ENCODE measurements at places on chromosomes 3 and 15.

- DNase-seq = no peak
Observed at GRCh38 chr15:44718180-44718926, 7.0 kb downstream of the B2M start.

- no peak for DNase-seq
Observed at GRCh38 chr3:178406206-178406605, 130.0 kb upstream of the KCNMB2 start.

GRCh38 chr15:82805994-82806406 lies at the start of gene FSD2:
Gene FSD2, minus strand, starts transcription at chr15:82806069. Its CDS starts 18,679 bp downstream, at chr15:82787390.
- DNase-seq = peak; percentile 26

DNA sequence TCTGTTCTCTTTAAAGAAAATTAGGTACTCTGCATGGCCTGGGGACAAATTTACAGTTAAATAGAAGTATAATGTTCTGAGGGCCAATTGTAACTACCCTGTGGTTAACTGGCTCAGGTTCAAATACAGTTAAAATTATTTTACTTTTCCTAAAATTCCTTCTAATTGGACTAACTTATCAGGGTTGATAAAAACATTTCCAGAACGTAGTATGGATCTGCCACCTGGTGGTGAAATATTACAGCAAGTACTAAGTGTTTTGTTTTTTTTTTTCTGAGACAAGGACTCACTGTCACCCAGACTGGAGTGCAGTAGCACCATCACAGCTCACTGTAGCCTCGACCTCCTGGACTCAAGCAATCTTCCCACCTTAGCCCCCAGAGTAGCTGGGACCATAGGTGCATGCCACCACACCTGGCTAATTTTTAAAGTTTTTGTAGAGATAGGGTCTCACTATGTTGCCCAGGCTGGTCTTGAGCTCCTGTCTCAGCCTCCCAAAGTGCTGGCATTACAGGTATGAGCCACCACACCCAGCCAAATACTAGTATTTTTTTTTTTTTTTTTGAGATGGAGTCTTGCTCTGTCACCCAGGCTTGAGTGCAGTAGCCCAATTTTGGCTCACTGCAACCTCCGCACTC lies 29.2 kb downstream of the NEO1 start:
- peak; percentile 69 for DNase-seq

GRCh38 chr15:100215031-100215842 lies 126.5 kb downstream of the ADAMTS17 start:
- no peak for DNase-seq

DNA sequence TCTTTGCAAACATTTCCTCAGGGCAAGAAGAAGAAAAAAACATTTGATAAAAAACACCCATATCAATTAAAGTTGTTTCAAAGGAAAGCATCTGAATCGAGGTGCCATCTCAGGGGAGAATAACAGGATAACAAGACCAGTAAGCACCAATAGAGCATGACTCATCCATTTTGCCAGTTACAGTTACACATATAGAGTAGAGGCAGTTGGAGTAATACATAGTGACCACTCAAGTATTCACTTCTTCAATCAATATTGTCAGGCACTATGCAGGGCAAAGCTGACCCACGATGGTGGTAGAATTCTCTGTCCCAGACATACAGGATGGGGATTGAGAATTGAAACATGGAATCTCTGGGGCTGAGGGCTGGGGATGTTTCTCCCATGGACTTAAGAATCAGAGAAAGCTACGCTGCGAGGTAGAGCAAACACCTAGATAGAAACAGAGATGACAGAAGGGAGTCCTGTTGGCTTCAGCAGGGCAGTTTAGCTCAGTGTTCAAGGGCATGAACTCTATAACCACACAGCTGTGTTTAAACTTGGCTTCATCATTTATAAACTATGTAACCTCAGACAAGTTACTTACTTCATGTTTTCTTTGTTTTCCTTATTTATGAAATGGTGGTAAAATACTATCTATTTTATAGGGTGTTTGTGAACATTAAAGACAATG lies 186.4 kb upstream of the NANOGP8 start:
- DNase-seq = no peak

DNA sequence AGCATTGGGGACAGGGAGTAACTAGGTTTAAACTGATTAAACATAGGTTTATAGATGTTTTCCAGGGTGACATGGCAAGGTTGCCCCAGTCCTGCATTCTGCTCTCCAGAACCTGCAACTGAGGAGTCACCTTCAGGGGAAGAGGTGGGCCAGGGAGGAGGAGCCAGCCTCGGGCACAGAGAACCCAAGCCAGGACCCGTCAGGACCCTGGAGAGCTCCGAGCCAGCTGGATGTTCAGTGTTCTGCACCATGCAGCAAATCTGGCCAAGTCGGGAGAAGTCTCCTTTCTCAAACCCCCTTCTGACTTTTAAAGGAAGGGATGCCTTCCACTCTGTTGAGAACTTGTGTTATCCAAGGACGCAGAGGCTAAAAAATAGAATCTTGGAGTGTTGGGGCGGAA lies 62.1 kb upstream of the SLC6A11 start:
- peak; percentile 75 for DNase-seq

DNA sequence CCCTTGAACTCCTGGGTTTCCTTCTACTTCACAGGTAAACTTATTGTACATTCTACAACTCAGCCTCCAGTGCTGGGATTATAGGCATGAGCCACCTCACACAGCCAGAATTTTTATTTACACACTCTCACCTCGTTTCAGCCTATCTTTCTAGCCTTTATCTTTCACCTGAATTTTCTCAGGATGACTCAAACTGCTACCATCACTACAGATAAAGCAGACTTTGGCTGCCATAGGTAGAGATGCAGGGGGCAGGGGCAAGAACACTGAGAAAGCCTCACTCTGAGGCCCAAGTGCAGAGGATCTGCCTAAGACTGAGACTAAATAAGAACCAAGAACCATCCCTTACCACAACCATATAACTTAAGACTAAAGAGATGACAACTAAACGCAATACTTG lies 59.0 kb downstream of the ETFA start:
- DNase-seq = no peak

- no peak for DNase-seq
Observed at GRCh38 chr15:62469478-62469873, 304.4 kb upstream of the C2CD4B start.

DNA sequence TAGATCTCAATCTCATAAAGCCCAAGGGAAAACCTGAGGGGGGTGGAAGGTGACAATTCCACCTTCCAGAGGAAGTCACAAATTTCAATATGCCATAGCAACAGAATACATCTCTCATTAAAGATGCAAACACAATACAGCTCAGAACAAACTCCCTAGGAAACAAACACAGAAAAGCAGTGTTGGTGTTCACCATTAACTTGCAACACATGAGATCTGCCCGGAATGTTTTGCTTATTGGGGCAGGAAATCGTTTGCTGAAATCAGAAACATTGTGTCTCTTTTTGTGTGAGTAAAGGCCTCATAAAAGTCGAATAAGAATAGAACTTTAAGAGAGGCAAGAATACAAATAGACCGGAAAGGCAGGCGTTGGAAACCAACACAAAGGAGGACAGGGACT lies 5.8 kb upstream of the RYR3 start:
- no peak for DNase-seq

- DNase-seq = no peak
Observed at GRCh38 chr15:91897585-91898372, 44.3 kb downstream of the SLCO3A1 start.

DNA sequence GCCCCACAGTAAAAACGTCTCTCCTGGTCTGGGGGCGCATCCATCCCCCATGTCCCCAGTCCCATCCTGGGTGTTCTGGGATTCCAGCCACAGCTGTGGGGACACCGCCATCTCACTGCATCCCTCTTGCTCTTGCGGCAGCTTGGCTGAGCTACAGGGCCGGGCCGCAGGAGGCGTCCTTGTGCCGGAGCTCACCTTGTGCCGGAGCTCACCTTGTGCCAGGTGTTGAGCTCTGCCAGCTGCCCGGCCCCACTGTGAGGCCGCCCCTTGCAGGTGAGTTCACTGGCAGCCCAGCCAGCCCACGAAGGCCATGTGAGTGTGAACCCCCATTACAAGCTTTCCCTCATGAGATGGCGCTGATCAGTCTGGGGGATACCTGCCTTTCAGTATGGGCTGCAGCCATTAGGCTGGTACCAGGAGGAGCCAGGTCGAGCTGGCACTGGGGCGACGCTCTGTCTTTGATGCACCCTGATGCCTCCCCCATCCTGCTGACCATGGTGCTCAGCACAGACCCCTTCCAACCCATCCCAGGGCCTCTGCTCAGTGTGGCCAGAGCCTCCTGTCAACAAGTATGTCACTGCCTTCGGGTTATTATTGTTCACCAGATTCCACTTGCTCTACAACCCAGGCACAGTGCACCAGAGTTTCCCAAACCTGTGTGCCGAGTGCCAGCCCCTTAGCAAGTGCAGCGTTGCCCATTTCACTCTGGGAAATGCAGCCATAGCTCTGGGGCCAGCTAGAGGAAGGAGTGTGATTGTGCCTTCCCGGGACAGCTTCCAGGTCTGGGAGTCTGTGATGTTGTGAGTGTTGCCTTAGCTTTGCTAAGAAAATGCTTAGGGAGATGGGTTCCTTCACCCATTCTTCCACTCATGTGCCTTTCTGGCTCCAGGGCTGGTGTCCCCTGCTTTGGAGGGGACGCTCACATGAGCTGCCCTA lies 105.7 kb downstream of the APBA2 start:
- DNase-seq = no peak

DNA sequence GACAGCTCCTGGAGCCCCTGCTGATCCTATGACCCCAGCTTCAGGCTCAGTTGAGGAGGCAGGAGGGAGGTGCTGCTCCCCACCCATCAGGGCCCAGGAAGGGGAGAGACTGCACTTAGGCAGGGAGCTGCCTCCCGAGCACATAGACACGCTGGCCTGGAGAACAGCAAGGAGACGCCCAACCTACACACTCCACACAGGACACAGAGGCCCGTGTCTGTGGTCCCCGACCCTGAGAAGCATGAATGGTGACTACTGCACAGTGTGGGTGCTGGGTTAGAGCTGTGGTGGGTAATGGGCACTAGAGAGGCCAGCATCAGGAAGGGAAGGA lies 1.1 kb upstream of the HHATL start:
- DNase-seq = no peak

DNA sequence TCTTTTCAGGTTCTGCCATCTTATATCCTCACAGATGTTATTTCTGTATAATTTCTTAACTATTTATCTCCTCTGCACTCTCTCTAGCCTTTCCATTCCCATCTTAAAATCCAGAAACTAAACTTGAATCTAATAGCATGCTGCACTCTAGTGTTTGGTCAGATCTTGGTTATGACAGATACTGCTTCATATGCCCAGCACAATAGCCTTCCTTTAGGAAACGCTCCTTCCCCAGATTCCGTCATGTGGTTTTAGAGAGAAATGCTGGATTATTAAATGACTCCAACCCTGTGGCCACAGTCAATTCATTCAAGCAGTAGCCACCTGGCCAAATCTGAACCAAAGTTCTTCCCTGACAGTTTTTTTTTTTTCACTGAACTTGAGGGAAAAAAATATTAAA lies 19.4 kb downstream of the RASGRP1 start:
- DNase-seq = no peak

DNA sequence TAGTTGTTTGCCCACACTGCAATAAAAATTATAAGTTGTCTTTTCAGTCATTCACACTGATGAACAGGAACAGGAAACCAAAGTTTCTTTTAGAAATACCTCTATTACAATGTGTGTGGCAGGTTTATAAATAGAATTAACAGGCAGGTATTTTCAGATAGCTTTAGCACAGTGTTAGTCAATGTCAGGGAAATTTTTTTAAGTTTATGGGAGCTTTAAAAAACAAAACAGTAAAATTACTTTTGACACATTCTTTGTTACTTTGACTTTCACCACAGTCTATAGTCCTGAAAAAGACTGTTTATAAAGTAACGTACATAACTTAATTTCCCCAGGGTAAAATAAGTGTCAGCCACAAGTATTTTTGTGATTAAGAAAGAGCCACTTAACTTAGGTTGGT lies 38.1 kb downstream of the SERPINI1 start:
- no peak for DNase-seq

DNA sequence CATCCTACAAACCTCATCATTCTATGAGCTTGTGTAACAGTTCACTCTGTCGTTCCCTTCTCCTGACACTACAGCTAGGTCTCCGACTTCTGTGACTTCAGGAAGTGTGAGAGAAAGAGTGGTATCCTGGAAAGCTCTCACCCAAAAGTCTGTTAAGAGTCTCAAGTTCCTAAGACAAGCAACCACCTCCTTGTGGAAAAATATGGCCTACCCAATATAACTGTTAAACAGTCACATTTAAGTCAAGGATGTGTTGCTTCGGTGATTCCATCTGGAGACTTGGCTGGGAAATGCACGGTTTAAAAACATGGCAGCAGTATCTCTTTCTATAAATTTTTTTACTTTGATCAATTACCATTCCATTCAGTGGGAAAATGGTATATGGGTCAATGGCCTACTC lies 13.8 kb downstream of the FEZF2 start:
- no peak for DNase-seq

- no peak for DNase-seq
Observed at GRCh38 chr3:7238565-7239295, 377.8 kb downstream of the GRM7 start.

GRCh38 chr3:149020196-149020838 lies 29.0 kb downstream of the GYG1 start:
- no peak for DNase-seq

GRCh38 chr3:166447513-166447912 lies 610.3 kb upstream of the BCHE start:
- no peak for DNase-seq

- no peak for DNase-seq
Observed at GRCh38 chr15:69443032-69443611, 9.5 kb upstream of the RPLP1 start.

DNA sequence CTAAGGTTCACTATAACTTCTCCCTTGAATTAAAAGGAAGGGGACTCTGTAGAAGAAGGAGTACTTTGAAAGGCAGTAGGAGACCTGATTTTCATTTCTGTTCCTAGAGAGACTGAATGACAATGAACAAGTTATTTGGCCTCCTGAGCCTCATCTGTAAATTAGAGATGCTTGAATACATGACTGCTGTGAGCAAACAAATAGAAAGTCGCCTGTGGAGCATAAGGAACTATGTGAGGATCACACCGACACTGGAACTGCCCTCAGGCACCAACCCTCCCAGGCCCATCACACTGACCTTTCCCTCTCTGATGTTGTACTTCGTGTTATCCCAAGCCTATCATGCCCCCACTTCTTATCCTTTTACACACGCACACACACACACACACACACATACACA lies 48.6 kb downstream of the IMPG2 start:
- DNase-seq = no peak

- no peak for DNase-seq
Observed at GRCh38 chr3:99269606-99270351, 368.3 kb upstream of the DCBLD2 start.

- DNase-seq = no peak
Observed at GRCh38 chr15:101439920-101440319, 49.6 kb downstream of the PCSK6 start.

DNA sequence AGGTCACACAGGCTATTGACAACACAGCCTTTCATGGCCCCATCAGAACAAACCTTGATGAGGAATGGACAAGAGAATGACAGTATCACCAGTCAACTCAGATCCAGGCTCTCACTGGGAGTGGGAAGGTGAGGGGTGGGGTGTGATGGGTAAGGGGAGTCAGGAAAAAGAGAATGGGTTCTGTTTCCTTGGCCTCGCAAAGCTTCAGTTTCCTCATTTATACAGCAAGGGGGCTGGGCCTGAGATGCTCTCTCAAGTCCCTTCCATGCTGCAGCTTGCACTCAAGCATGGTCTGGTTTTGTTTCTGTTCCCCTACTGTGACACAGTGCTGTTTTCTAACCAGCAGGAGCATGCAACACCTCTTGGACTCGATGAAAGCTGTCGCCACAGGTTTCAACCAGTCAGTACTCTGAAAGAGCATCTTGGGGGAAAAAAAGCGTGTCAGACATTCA lies 65.7 kb upstream of the IL12A start:
- DNase-seq = no peak

GRCh38 chr3:7001370-7001769 lies 140.5 kb downstream of the GRM7 start:
- no peak for DNase-seq

GRCh38 chr3:197956626-197956988 lies 3.4 kb upstream of the LMLN start:
- DNase-seq = no peak

All from left kidney (tissue), 8 donors.